ENCODE measurements at places on chromosomes 3 and 15. TPM values are rescaled to one million over a fixed set of nuclear protein-coding genes. Genes with fewer than 3 reads are reported as not detected.

MYZAP gene
- 0.63 TPM for total RNA-seq

LYSMD4 gene
- total RNA-seq, result 36.9 TPM

SLC24A5 gene
- not detected for total RNA-seq

BCL6 gene
- 65.4 TPM for total RNA-seq

TMCO5A gene
- not detected for total RNA-seq

MAP6D1 gene
- 5.6 TPM for total RNA-seq

RTP4 gene
- not detected for total RNA-seq

GOLGA8H gene
- total RNA-seq, result 1.3 TPM

STRA6 gene
- total RNA-seq, result 3.1 TPM

CCDC39 gene
- total RNA-seq, result 0.63 TPM

ZNF860 gene
- total RNA-seq, result 5.3 TPM

CPN2 gene
- not detected for total RNA-seq

POPDC2 gene
- total RNA-seq, result 2.5 TPM

C3orf80 gene
- total RNA-seq, result 5.6 TPM

LRRC2 gene
- total RNA-seq, result 5.9 TPM

CYP1A1 gene
- total RNA-seq, result 0.31 TPM

NBEAL2 gene
- 16.9 TPM for total RNA-seq

NR2E3 gene
- not detected for total RNA-seq
